Lower lobe of right lung (tissue), 2 donors: ENCODE measurements at places on chromosomes 3 and 15.
A peak's percentile ranks its signal among the peaks of the same experiment; 100 is the strongest.

DNA sequence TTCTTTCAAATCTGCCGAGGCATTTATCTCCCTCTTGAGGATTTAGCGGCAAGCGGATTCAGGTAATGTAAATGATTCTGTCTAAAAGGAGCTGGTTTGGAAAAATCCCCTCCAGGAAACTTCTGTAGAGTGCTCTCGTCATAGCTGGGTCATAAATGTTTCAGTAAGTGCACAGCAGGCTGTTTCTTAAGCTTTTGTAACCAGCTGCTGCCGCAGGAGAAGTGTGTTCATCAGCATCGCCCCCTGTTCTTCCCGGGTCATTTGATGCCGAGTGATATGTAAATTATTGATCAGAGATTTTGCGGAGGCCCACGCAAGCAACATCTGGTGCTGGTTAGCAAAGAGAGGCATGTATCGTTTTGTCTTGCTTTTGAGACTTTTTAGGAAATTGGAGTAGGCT, 53.1 kb downstream of the DNASE1L3 start:
- H3K27ac ChIP-seq = no peak overlapping the region
- H3K36me3 ChIP-seq = peaks cover 72% of the 10 kb centered on the region
- no peaks in the 10 kb centered on the region for H3K27me3 ChIP-seq
- no peak for DNase-seq
- H3K4me3 ChIP-seq = no peak overlapping the region

DNA sequence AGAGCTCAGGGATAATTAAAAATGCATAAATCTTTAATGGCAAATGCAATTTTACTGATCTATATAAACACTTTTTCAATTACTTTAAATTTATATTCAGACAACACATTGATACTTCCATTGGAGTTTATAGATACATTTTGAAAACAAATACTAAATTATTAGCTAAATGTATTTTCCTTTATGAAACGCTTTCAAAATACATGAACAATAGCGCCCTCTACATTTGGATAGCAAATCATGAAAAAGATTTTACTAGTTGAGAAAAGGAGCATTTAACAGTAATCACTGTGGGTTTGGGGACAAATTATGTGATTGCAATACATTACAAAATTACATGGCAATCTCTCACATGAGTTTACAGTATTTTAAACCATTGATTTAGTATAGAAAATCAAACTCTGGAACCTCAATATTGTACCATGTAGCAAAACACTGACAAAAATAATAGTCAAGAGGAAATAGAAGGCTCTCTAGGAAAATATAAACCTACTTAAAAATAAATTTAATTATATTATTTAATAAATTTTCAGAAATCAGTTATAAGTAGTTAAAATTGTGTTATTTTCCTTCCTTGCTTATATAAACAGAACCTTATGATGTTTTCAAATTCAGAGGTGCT, 207.9 kb downstream of the ZIC1 start:
- no peak overlapping the region for H3K27ac ChIP-seq
- no peak for DNase-seq
- no peaks in the 10 kb centered on the region for H3K4me1 ChIP-seq

DNA sequence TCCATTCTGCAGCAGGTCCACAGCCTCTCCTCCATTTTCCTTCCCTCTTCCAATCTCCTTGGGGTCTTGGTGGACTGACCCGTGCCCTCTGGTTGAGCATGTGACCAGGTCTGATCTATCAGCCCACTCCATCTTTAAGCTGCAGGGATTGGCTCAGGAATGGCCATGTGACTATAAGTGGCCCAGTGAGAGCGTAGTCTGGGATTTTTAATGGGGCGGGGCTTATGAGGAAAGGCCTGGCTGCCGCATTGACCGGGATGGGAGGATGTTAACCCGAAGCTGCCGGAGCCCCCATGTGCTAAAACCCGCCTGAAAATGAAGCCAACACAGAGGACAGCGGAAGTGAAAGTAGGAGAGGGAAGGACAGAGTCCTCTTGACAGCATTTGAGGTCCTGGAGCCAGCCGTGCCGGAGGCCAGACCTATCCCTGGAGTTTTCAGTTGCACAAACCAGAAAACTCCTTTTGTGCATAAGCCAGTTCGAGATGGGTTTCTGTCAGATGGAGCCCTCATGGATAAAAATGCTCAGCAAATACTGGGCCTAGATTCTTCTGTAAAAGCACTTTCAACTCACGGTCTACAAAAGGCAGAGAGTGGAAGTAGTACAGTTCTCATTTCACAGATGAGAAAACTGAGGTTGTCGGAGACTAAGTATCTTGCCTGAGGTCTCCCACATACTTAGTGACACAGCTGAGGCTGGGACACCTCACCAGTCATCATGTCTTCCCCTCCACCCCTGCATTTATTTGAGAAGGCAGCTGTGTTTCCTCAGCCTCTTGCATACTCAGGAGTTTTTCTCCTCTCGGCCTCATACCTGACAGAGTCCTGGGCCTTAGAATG, 61.9 kb downstream of the ATP2B2 start:
- no peaks in the 10 kb centered on the region for H3K4me1 ChIP-seq
- no peak for DNase-seq
- H3K4me3 ChIP-seq = no peak overlapping the region
- H3K36me3 ChIP-seq = no peaks in the 10 kb centered on the region
- no peak overlapping the region for H3K27ac ChIP-seq

- H3K27ac ChIP-seq = no peak overlapping the region
- H3K36me3 ChIP-seq = no peaks in the 10 kb centered on the region
- DNase-seq = no peak
- no peaks in the 10 kb centered on the region for H3K27me3 ChIP-seq
Observed at GRCh38 chr3:54710954-54711353, 216.9 kb downstream of the LRTM1 start.

- H3K4me3 ChIP-seq = no peak overlapping the region
- DNase-seq = no peak
- no peaks in the 10 kb centered on the region for H3K27me3 ChIP-seq
- no peaks in the 10 kb centered on the region for H3K36me3 ChIP-seq
Observed at GRCh38 chr3:114706591-114707232, 412.9 kb downstream of the TIGIT start.

DNA sequence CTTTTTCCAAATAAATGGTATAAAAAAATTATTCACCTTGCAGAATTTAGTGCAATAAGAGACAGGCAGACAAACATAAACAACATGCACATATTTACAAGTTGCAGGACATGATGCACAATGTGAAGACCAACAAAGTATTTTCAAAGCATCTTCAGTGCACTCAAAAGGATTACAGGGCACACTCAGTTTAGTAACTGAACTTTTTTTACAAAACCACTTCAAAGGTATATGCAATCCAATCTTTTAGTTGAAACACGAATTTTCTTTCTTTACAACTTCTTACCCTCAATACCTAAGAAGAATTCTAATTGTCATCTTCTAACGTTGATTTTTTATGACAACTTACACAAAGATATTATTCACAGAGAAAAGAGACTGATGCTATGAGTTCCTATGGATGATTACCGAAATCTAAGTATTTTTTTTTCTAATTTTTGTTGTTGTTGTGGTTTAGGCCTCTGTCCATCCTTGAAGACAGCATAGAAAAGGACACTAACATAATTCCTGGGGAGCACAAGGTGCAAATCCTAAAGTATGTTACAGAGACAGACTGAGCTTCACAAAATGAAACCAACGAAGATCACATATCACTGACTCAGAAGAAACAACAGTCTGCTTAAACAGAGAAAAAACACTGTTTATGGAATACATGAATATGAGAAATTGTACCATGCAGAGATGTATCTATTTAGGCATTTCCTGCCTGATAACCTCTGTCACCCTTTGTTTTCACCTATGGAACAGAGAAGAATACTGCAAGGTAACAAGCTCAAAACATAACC, 50.3 kb downstream of the ZMAT3 start:
- no peak overlapping the region for H3K27ac ChIP-seq
- H3K36me3 ChIP-seq = no peaks in the 10 kb centered on the region
- H3K4me3 ChIP-seq = no peak overlapping the region

GRCh38 chr3:52782412-52783210, 5.2 kb downstream of the ITIH1 start:
- peak; percentile 20 for DNase-seq
- H3K36me3 ChIP-seq = no peaks in the 10 kb centered on the region
- H3K27ac ChIP-seq = no peak overlapping the region
- H3K27me3 ChIP-seq = no peaks in the 10 kb centered on the region
- H3K4me1 ChIP-seq = no peaks in the 10 kb centered on the region
- H3K4me3 ChIP-seq = no peak overlapping the region

- H3K27me3 ChIP-seq = no peaks in the 10 kb centered on the region
- H3K4me3 ChIP-seq = peak overlapping the region; percentile 73
- peak overlapping the region; percentile 98 for H3K27ac ChIP-seq
Observed at GRCh38 chr3:122563717-122564025, 429 bp downstream of the PARP9 start.

DNA sequence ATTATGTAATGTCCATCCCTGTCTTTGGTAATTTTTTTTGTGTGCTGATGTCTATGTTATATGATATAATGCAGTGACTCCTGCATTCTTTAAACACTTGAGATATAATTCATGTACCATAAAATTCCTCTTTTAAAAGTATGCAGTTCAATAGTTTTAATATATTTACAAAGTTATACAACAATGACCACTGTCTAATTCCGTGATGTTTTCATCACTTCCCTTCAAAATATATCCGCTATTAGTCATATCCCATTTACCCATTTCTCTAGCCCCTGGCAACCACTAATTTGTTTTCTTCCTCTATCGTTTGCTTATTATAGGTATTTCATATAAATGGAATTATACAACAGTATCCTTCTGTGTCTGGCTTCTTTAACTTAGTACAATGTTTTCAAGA, 64.9 kb upstream of the SUCLG2 start:
- no peaks in the 10 kb centered on the region for H3K36me3 ChIP-seq
- H3K27ac ChIP-seq = no peak overlapping the region
- DNase-seq = no peak
- H3K4me1 ChIP-seq = no peaks in the 10 kb centered on the region
- H3K4me3 ChIP-seq = no peak overlapping the region
